Activated naive CD4-positive, alpha-beta T cell treated with Interleukin-2 at 50 U/mL for 16 hours (primary cell): ENCODE measurements at places on chromosomes 1 and 21.

GRCh38 chr1:199242147-199242546 lies 603.3 kb downstream of the PTPRC start:
- DNase-seq = no peak

DNA sequence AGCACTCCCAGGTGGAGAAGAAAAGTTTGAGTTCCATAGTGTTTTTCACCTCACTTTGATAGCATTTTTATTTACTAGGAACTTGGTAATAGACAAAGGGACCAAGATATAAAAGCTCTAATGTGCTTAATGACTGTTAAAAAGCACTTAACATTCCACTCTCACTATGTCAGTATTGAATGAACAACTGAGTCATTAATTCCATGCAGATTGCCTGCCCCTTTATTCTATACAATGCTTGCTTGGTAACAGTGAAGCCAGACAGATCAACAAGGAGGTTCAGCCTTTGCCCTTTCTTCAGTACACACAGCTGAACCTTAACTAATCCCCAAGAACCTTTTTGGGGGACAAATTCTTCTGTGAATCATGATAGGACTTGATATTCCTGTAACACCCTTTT lies 425.5 kb downstream of the NUF2 start:
- no peak for DNase-seq

DNA sequence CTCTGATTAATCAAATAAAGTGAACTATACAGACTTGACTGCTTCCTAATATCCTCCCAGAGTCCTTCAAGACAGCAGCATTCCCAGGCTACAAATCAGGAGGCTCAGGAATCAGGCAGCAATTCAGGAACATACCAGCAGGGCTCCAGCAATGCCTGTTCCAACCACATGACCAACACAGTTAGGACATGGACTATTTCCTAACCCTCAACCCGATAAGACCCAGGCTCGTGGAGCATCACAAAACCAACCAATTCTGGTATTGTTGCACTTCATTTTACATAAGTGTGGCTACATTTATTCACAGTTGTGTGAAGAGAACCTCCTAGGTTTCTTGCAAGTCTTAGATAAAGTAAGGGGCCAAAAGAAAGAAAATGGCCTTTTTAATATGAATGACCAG lies 546.2 kb upstream of the ADGRL2 start:
- no peak for DNase-seq

DNA sequence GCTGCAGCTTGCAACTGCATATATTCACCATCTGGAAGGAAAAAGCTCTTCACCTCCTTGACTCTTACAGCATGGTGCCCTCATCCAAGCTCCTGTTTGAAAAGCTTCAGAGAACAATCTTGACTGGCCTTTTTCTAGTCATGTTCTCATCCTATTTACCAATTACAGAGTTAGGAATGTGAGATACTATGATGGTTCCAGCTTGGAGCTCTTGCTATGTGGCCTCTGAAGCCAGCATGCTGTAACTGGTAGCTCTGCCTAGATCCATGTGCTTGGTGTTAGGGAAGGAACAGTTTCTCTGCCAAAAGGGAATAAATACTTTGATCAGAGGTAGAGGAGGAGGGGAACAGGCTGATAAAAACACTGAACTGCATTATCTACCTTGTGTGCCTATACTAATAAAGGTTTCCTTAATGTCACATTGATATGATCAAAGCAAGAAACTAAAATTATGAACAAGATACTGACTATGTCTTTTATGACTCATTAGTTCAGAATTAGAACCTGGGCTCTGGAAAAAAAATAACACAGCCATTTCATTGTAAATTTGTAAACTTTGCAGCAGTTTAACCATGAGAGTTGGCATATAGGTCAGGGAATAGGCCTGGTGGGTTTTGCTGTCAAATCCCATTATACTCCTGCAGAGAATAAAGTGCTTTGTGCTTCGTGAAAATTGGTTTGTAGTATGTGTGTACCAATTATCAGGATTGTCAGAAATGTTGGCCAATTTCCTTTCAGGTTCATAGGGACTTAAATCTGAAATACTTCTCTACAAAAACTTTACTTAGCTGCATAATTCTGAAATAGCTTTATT lies 92.7 kb downstream of the LEPR start:
- no peak for DNase-seq

GRCh38 chr1:5640845-5641244 lies 351.4 kb downstream of the NPHP4 start:
- DNase-seq = no peak
